Stimulated activated CD8-positive, alpha-beta memory T cell treated with anti-CD3 and anti-CD28 coated beads, Interleukin-7, amount 100 ng/mL, for 48 hours (primary cell): ENCODE measurements at places on chromosomes 4 and X.

- DNase-seq: no peak
These were observed 489.8 kb downstream of the PABPC4L start for GRCh38 chr4:133711817-133712216.

GRCh38 chrX:15158736-15159406 is 111.0 kb downstream of the ASB9 start:
- DNase-seq: no peak

DNA sequence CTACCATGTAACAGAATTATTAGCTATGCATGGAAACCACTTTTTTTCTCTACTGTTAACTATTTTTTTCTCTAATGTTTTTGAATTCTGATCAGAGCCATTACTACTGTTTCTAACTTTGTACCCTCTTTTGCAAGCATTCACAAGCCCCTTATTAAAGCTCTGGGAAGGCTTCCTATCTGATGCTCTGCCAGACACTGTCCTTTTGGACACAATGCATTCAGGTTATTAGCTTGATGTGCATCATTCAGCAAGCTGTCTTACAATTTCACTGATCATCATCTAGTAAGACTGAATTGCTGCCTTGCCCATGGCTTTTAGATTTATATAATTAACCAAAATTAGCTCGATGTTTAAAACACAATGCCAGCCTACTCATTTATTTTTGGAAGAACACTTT is 155.1 kb downstream of the NR3C2 start:
- no peak for DNase-seq

- no peak for DNase-seq
These were observed 113.3 kb upstream of the PDLIM3 start for GRCh38 chr4:185648631-185649030.

- no peak for DNase-seq
These were observed 418.9 kb downstream of the CCSER1 start for GRCh38 chr4:90546114-90546513.

DNA sequence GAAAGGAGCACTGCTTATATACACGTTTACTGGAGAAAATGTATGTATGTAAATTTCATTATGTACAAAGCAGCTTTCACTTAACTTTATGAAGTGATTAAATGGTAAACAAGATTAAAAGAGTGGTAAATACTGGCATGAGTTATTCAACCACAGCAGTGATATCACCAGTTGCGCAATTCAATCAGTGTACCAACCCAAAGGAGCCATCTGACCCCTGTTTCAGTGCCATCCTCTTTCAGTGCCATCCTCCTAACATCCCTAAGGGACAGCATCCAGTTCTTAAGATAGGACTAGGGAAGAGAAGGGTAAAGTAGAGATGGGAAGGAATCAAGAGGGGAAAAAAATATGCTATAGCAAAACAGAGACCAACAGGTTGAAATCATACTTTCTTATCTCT is 16.2 kb downstream of the HPF1 start:
- no peak for DNase-seq

DNA sequence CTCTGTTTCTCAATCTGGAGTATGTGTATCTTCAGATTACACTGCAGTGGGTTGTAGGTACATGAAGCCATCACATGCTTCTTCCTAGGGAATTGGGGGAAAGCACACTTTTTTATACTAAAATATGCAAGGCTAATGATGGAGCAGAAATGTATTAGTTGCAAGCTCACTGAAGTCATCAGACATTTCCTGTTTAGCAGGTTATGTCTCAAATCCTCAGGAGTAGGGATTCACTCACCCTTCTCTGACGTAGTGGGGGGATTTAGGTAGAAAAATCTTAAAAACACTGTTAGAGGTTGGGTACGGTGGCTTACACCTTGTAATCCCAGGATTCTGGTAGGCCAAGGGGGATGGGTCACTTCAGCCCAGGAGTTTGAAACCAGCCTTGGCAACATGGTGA is 128.4 kb upstream of the GPC4 start:
- no peak for DNase-seq
